Forelimb muscle (tissue), 1 donor: ENCODE measurements at places on chromosomes 13 and 19.

GRCh38 chr19:28314756-28315155 lies 898.2 kb downstream of the UQCRFS1 start:
- no peak for DNase-seq

- no peak for DNase-seq
These were observed 1.1 kb upstream of the AKAP11 start for GRCh38 chr13:42270857-42271215.

- no peak for DNase-seq
These were observed 171.8 kb downstream of the STK24 start for GRCh38 chr13:98405107-98405571.

DNA sequence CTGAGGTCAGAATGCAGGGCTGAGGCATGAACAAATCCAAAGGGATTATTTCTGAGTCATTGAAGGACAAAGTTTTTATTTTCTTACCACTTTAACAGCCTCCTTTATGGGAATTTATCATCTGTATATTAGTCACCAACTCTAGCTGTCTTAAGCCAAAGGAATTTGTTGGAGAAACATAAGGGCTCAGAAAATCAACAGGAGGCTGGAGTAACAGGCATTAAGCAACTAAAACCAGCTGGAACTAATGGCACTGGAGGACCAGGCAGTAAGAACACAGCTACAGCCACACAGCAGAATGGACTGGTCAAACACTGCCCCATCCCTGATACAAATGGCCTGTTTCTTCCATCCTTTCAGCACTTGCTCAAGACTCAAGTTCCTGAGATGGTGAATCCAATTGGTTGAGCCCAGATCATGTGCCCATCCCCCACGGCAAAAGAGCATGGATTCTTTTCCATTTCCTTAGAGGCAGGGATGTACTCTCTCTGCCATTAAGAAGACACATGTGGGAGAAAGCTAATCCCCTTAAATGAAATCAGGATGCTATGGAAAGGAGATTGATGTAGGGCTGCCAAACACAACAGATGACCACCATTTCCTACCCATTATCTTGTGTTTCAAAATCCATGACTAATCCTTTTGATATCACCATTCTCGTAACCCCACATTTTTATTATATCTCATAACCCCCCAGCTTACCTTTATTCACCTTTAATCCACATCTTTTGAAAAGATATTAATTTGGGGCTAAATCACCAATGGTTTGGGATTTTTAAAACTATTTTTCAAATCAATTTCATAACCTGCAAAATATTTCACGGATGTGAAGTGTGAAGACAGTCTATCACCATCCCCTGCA lies 157.0 kb upstream of the FNDC3A start:
- DNase-seq = no peak

DNA sequence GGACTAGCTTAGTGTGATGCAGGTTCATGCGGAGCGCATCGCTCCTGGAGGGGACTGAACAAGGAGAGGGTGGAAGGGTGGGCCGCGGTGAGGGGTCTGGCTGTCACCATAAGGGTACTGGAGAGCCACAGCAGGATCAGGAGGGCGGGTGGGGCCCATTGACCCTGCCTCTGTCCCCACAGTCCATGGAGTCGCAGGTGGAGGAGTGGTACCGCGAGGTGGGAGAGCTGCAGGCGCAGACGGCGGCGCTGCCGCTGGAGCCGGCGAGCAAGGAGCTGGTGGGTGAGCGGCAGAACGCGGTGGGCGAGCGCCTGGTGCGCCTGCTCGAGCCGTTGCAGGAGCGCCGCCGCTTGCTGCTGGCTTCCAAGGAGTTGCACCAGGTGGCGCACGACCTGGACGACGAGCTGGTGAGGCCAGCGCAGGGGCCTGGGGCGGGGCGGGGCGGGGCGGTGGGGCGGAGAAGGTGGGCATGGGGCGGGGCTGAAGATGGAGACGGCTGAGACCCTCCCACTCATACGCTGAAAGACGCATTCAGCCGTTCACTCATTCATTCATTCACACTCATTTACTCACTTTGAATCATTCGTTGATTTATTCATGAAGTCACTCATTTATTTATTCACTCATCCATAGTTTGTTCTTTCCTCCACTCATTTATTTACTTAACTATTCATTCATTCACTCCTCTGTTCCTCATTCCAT lies 27.5 kb upstream of the SHKBP1 start:
- no peak for DNase-seq

- no peak for DNase-seq
These were observed 485.1 kb downstream of the FOXO1 start for GRCh38 chr13:40181203-40181845.

- no peak for DNase-seq
These were observed 330.2 kb downstream of the MZT1 start for GRCh38 chr13:72397265-72397664.
